ENCODE measurements at places on chromosomes 1 and 21.

DNA sequence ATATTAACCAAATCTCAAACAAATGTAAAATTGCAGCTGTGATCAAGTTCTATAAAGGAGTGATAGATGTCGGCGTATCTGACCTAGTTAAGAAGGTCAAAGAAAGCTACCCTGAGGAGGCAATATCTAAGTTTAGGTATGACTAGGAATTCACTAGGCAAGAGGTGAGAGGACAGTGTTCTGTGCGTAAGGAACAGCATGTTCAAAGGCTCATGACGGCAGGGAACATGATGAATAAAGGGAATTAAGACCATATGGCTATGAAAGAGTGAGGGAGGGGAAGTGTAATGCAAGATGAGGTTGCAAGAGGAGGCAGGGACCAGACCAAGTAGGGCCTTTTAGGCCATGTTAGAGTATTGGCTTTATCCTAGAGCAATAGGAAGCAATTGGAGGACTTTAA lies 8.6 kb downstream of the LIX1L start:
- DNase-seq, result no peak

GRCh38 chr1:155227261-155228095 lies 19.0 kb downstream of the MTX1 start:
- DNase-seq, result peak; percentile 96

DNA sequence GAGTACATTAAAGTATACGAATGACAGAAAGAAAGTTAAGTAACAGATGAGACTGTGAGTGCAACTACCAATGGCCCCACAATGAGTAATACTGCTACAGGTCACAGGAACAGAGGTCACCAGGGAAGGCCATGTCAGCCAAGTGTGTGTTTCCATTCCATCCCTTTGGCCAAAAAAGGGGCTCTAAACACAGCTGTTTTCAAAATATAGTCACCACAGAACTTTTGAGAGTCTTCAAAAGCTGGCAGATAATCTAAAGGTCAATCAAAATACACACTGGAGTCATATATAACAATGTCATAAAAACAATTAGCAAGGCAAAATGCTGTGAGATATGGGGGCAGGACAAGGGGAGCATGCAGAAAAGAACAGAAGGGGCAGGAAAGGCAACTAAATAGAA lies 10.2 kb downstream of the USP24 start:
- DNase-seq, result no peak

DNA sequence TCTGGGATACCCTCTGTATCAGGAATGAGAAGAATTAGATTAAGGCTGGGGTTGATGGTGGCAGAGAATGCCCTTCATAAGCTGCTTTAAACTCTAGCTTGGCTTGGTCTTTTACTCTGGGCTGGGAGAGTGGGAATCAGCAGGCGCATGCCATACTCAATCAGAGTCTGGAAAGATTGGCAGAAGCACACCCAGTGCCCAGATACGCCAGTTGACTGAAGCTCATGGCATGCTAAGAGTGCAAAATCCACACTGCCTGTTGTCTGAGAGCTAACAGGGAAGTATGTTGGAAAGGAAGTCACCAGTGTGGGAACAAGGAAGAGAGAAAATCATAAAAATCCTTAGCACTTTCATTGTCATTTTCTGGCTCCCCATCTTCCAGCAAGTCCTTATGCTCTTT lies 53.0 kb downstream of the HMCN1 start:
- no peak for DNase-seq

DNA sequence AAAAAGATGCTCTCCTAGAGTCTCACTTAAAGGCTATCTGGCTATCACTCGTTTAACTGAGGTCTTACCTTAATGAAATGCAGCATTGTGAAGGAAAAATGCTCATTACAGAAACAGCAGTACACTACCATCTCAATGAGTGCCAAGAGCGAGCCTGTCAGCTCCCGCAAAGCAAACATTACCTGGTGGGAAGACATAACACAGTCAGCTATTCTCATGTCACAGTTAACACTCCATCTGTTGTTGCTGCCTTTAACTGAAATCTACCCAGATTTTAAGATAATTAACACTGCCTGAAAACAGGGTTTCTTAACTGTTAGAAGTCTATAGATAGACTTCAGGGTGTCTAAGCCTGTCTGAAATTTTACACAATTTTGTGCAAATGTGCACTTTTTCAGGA lies 39.1 kb downstream of the PCSK9 start:
- DNase-seq, result no peak

All from omental fat pad (tissue), 4 donors.